CD4-positive, alpha-beta memory T cell (primary cell): ENCODE measurements at places on chromosomes 6 and 20. TPM values are rescaled to one million over a fixed set of nuclear protein-coding genes. Genes with fewer than 3 reads are reported as not detected.

DNA sequence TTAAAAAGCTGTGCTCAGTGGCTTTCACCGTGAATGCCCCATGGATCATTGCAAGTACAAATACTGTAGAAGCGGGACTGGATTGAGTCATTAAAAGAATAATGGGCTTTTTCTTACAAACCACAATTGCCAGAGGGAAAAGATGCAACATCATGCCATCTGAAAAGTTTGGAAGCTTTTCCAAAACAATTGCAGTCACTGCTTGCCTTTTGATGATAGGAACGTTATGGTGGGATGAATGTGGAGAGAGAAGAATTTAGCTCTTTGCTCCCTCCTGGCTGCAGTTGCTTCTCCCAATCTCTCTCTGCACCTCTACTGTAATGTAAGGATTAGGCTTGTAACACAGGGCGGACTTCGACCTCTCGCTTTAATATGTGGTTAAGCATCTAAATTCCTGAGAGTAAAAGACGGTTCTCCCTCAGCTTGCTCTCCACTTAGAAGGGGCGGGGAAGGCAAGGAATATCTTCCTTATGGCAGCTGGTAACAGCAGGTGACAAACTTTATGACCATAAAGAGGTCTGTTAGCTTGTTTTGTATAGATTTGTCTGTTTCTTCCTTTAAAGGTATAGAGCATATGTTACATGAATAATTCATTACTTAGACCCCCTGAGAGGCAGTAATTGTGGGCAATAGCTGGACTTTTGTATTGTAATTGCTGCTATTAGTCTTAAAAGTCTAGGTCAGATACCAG is 376.1 kb downstream of the UTRN start:
- no peak overlapping the region for H3K27ac ChIP-seq
- H3K36me3 ChIP-seq = no peaks in the 10 kb centered on the region
- no peak for DNase-seq

- DNase-seq = no peak
- no peaks in the 10 kb centered on the region for H3K27me3 ChIP-seq
- H3K4me1 ChIP-seq = no peaks in the 10 kb centered on the region
- H3K27ac ChIP-seq = no peak overlapping the region
- H3K4me3 ChIP-seq = no peak overlapping the region
- no peaks in the 10 kb centered on the region for H3K36me3 ChIP-seq
Measured at GRCh38 chr6:20876561-20876960, 342.3 kb downstream of the CDKAL1 start.

DNA sequence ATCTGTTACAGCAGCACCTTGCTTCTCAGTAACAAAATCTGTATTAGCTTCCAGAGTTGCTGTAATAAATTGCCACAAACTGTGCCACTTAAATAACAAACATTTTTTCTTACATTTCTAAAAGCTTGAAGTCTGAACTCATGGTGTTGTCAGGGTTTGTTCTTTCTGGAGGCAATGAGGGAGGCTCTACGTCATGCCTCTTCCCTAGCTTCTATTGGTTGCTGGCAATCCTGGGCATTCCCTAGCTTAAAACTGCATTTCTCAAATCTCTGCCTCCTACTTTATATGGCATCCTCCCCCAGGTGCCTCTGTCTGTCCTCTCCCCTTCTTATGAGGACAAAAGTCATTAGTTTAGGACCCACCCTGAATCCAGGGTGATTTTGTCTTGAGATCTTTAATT is 41.6 kb upstream of the TMEM244 start:
- no peak overlapping the region for H3K4me3 ChIP-seq
- no peak overlapping the region for H3K27ac ChIP-seq
- H3K36me3 ChIP-seq = no peaks in the 10 kb centered on the region
- H3K4me1 ChIP-seq = peaks cover 3% of the 10 kb centered on the region

GRCh38 chr20:57656252-57656820 is 36.1 kb upstream of the ZBP1 start:
- H3K4me1 ChIP-seq = peaks cover 17% of the 10 kb centered on the region
- H3K27me3 ChIP-seq = no peaks in the 10 kb centered on the region

- no peak overlapping the region for H3K27ac ChIP-seq
- DNase-seq = no peak
- no peaks in the 10 kb centered on the region for H3K4me1 ChIP-seq
Measured at GRCh38 chr6:48475275-48475674, 364.3 kb upstream of the PTCHD4 start.

GRCh38 chr6:170459451-170459850 is 93.7 kb downstream of the PSMB1 start:
- H3K27me3 ChIP-seq = no peaks in the 10 kb centered on the region
- H3K36me3 ChIP-seq = no peaks in the 10 kb centered on the region
- H3K4me1 ChIP-seq = no peaks in the 10 kb centered on the region
- no peak overlapping the region for H3K27ac ChIP-seq

- peaks cover 13% of the 10 kb centered on the region for H3K4me1 ChIP-seq
- no peak for DNase-seq
- no peak overlapping the region for H3K27ac ChIP-seq
- peaks cover 31% of the 10 kb centered on the region for H3K27me3 ChIP-seq
Measured at GRCh38 chr20:47782076-47782475, 3.2 kb downstream of the SULF2 start.

GRCh38 chr6:24458134-24458533 is 31.2 kb downstream of the GPLD1 start:
- no peaks in the 10 kb centered on the region for H3K36me3 ChIP-seq
- no peak overlapping the region for H3K4me3 ChIP-seq
- no peak for DNase-seq

DNA sequence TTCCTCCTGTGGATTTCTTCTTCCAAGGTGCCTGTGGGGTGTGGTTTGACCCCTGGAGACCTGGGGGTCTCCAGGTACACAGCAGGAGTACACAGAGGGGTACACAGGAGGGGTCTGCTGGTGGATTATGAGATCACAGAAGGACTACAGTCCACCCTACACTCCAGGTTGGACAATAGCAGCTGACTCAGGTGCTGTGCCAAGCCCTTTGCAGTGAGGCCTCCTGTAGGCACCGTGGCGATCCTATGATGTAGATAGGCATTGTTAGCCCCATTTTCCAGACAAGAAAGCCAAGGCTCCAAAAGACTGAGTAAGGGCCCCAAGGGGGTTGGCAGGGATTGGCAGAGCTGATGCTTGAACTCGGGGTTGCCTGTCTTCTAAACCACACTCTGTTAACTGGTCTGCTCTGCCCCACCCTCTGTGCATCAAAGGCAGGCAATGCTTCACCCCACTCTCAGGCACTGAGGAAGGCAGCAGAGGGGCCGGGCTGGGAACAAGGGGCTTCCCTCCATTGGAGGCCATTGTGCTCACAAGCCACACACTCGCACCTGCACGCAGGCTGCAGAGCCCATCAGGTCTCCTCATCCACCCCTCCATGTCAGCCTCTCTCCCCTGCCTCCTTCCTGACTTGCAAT is 77.5 kb upstream of the SIRPA start:
- H3K27me3 ChIP-seq = peaks cover 9% of the 10 kb centered on the region
- H3K36me3 ChIP-seq = no peaks in the 10 kb centered on the region
- H3K4me1 ChIP-seq = no peaks in the 10 kb centered on the region
- no peak overlapping the region for H3K4me3 ChIP-seq
- H3K27ac ChIP-seq = no peak overlapping the region

DNA sequence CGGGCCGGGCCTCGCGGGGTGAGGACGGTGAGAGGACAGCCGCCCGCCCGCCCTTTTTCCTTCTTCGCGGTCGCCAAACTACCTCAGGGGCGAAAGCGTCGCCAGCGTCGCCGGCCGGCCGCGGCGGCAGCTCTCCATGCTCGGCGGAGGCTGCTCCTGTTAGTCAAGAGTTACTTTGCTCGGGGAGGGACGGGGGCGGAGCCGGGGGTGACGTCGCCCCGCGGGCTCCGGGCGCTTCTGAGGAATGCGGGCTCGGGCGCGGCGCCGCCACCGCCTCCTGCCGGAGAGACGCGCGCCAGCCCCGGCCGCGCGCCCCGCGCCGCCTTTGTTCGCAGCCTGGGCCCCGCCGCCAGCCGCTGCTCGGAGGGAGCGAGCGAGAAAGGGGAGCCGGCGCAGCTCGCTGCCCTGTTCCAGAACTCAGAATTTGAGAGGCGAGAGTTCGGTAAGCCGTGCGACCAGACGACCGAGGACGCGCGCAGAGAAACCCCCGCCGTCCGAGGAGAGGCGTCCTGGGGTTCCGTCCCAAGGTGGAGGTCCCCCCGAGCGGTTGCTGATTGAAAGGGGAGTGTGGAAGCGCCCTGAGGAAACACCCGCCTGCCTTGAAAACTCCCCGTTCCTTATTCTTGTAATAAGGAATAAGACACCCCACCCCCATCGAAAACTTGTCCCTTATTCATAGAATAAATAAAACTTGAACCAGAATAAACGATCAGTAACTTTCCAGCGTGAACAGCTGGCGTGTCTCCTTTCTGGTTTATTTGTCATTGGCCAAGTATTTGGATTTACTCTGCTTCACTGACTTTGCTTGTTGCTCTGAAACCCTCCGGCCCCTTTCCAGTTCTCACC is at the start of gene PTPRK:
PTPRK (minus strand) TSS at position 164 of the 846 bp plus-strand sequence. CDS start 241 bp downstream, outside the sequence.
- peak within 1 kb of the TSS; percentile 3 for H3K27ac ChIP-seq
- H3K27me3 ChIP-seq = peaks cover 37% of the 10 kb centered on the region
- H3K4me3 ChIP-seq = peak within 1 kb of the TSS; percentile 59
- DNase-seq = peak; percentile 81
- peaks cover 23% of the 10 kb centered on the region for H3K4me1 ChIP-seq

DNA sequence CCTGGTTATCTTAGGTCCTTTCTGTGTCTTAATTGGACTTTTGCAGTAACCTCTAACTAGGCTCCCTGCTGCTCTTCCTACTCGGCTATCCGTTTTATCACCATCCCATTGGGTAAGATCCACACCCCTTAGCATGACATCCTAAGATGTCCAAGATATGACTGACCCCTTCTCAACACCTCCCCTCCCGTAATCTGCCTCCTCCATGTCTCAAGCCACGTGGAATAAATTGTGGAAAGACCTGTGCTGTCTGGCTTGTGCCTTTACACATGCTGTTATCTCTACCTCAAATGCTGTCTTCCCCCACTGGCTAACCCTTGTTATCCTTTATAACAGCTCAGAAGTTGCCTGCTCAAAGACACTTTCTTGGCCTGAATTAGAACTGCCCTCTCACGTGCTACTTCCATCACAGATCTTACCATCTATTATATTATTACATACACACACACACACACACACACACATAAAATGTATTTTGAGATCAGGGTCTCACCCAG is 26.5 kb downstream of the EIF2S2 start:
- no peaks in the 10 kb centered on the region for H3K27me3 ChIP-seq
- peaks cover 5% of the 10 kb centered on the region for H3K4me1 ChIP-seq
- H3K36me3 ChIP-seq = peaks cover 66% of the 10 kb centered on the region
- no peak overlapping the region for H3K27ac ChIP-seq

DNA sequence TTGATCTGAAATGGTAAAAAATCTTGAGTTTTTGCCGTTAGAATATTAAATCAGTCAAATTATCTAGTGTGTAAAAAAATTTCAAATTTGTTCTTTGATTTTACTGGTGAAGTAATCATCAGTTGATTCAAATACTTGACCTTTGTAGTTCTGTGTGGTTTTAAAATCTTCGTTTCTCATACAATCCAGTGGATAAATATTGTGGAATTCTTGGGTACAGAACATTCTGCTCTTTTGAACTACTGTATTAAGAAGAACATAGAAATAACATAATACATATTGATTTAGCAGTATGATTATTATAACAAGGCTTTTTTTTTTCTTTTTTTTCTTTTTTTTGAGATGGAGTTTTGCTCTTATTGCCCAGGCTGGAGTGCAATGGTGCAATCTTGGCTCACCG is 491.8 kb downstream of the CD109 start:
- no peak overlapping the region for H3K27ac ChIP-seq
- no peaks in the 10 kb centered on the region for H3K4me1 ChIP-seq
- H3K36me3 ChIP-seq = no peaks in the 10 kb centered on the region
- H3K27me3 ChIP-seq = no peaks in the 10 kb centered on the region
- H3K4me3 ChIP-seq = no peak overlapping the region

The BMP6 gene
- 0.06 TPM for polyA plus RNA-seq

The RAET1E gene
- not detected for polyA plus RNA-seq

The SEMG1 gene
- polyA plus RNA-seq = not detected

The CDH26 gene
- polyA plus RNA-seq = 0.55 TPM

The DDRGK1 gene
- 53.6 TPM for polyA plus RNA-seq

The PTGIS gene
- polyA plus RNA-seq = not detected
